ENCODE measurements at places on chromosomes 7 and 10.

DNA sequence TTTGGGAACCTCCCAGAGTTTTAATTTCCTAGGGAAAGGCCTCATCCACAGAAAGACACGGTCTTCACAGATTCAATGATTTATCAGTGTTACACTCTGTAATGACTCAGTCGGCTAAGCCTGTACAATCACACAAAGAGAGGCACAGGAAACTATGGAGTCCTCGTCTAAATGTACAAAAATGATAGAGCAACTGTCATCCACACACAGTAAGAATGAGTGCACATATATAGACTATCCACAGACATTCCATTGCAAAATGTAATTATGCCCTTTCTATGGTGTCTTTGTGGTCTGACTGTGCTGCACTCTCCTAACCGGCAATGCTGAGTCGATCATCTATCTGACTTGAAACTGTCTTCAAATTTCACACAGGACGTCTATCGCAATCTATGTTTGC lies 3.5 kb upstream of the NAMPT start:
- DNase-seq, result no peak

DNA sequence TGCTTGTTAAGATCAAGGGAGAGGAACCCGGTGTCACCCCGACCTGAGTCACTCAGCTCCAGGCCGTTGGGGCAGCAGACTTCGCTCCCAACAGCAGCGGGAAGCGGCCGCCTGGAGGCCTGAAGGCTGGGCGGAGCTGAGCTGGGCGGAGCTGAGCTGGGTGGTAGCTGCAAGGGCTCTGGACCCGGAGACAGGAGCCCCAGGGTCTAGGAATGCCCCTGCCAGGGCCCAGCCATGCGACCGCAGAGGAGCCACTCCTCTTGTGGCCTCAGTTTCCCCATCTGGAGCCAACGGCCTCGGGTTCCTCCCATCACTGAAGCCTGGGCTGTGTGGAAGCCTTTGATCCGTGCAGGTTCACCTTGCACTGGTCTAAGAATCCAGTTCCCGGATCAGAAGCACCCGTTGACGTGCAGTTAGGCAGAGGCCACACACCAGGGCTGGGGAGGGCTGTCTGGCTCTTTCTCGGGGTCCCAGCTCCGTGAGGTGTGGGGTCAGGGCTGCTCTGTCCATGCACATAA lies 21.9 kb upstream of the DPYSL4 start:
- no peak for DNase-seq

DNA sequence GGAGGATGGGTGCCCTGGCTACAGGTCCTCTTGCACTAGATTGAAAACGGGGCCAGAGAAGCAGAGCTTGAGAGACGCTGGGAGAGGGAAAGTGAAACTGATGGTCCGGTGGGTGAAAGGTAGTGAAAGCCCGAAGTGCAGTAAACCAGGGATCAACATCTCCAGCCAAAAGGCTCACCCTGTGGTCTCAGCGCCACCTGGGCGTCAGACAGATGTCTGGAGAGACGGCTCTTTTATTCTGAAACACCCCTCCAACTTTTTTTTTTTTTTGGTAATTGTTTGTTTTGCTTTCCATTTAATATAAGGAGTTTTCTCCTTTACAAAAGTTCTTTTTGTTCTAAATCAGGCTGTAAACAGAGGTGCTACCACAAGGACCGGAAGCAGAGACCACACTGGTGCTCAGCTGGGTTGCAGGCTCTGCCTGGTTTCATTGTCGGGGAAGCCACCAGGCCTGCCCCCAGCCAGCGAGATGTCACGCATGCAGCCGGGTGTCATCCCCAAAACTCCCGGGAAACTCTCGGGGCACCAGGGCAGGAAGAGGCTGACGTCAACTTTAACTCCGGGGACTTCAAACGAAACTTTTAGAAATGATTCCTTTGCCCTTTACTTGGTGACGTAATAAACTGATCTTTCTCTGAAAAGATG lies 11.2 kb downstream of the IL2RA start:
- DNase-seq, result no peak

GRCh38 chr7:101650579-101651081 lies 21.5 kb upstream of the MYL10 start:
- DNase-seq, result no peak

DNA sequence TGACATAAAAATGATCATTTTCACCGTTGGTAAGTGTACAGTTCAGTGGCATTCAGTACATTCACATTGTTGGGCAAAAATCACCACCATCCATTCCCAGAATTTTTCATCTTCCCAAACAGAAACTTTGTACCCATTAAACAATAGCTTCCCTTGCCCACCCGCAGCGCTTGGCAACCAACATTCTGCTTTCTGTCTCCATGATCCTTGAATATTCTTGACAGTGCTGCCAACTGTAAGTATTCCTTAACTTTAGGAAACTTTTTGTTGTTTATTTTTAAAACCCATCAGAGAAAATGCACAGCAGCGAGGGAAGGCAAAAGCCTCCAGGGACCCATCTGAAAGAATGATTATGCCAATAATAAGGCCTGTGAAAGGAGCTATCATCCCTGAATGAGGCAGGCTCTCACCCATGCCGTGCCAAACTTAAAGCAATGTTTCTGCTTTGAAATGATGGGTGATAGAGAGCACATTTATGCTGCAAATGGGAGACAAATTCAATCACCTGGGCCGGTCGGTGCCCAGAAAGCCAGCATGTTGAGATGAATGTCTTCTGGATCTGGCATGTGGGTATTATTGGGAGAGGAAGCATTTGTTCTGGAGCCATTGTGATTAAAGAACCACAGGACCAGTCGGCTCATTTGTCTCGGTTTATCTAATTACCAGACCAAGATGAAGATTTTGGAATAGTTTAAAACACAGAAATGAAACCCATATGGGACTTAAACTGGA lies 202.1 kb upstream of the NPVF start:
- DNase-seq, result no peak

GRCh38 chr10:14543046-14543903 lies 212.6 kb upstream of the FRMD4A start:
- DNase-seq, result no peak

GRCh38 chr7:22677680-22678079 lies 49.3 kb upstream of the IL6 start:
- no peak for DNase-seq

GRCh38 chr10:31219306-31219705 lies 99.7 kb upstream of the ZEB1 start:
- DNase-seq, result no peak

GRCh38 chr10:131002031-131002861 lies 309.3 kb downstream of the TCERG1L start:
- DNase-seq, result no peak

DNA sequence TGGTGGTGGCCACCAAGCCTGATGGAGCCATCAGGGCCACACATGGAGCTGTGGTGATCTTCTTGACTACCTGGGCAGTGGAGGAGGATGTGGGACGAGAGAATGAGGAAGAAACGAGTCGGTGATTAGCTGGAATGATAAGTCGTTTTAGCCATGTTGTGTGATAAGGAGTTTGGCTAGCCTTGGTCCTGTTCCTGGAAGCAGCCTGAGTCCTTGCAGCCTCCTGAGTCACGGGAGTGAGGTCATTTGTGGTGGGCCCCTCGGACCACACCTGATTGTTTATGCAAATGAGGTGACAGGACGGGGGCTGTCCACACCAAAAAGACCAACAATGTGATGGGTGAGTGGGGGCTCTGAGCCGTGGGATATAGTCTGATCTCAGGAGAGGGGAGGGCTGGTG lies 554.4 kb downstream of the PTPRN2 start:
- no peak for DNase-seq

DNA sequence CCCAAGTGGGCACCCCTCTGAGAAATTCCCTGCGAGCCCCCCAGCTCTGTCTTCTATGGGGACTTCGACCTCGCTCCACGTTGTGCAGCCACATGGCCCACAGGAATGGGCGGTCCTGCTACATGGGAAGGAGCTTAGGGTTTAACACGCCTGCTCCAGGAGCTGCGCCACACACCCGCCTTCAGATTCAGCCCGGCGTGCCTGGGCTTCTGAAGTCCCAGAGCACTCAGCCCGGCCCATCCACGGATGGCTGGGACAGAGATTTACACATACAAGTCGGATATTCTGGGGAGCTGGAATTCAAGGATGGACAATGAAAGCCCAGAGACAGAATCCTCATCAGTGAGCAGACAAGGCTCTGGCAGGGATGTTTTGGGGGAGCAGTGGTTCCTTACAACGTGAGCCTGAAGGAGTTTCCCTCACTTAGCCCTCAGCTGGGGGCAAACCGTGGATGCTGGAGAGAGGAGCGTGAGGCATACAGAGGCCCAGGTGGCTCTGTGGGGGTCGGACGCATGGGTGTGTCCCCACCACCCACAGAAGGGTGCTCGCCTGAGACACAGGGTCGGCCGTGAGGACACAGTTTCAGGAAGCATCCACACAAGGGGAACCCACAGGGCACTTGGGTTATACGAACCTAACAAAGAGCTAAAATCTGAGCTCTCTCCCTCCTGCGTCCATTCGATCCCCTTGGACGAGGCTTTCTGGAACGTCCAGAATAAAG lies 372.9 kb downstream of the DNAJB6 start:
- no peak for DNase-seq

- no peak for DNase-seq
Measured at GRCh38 chr7:83301416-83301815, 138.7 kb upstream of the PCLO start.

DNA sequence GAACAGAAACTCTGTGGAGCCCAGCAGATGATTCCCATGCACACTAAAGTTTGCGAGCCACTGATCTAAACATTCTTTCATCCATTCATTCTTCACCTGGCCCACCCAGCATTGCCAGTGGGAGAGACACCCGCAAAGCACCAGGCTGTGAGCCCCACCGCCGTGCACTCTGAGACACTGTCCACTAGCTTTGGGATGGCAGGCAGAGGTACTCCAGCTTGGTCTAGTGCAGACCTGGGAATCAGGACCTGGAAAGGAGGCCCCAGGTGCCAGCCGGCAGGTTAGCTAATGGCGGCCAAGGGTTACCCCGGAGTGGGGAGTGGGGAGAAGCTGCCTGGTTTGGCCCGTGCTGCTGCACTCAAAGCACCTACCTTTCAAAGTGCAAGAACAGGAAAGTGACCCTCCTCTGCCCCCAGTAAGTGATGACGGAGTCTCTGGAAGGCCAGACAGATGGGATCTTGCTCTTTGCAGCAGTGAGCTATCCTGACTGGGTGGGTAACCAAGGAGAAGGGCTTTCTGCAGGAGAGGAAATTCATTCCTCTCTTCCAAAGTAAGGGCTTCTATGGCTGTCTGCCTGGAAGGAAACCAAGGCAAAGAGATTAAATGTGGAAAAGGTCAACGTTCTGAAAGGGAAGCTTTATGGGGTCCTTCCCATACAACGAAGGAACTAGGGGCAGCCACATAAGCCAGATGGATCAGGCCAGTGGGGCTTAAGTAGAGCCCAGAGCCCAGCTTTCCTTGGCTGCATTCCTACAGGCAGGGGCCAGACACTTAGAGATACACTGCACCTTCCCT lies 74.2 kb upstream of the LRRC4 start:
- DNase-seq, result no peak

GRCh38 chr10:132643709-132644526 lies 106.3 kb downstream of the INPP5A start:
- no peak for DNase-seq

DNA sequence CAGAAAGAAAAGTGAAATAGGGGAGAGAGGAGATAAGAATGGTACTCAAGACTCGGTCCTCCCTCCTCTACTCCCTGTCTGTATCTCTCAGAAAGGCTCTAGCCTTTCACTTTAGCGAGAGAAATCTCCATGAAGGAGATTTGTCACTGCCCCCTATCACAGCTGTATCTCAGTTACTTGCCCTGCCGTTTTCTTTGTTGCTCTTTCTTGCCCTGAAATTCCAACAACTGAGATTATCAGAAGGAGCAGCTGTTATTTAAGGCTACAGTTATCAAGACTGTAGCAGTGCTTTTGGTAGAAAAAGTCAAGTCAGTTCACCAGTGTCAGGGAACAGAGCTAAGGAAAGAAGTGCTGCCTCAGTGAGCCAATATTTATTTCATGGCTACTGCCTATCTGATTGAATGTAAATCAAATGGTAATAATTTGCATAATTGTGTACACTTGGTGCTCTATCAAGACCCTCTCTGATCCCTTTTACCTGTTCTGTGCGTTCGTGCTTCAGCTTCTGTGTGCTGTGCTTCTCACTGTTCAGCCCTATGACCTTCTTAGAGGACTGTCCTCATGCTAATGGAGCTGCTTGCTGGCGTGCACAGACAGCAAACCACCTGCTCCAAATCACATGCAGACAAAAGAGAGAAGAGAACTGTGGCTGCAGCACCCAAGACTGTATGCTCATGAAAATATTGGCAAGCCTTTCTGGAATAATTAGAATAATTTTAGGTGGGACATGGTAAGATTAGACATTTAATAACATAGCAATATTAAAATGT lies 180.2 kb upstream of the FAM3C start:
- no peak for DNase-seq

GRCh38 chr10:78576276-78576675 lies 492.5 kb upstream of the ZMIZ1 start:
- no peak for DNase-seq

GRCh38 chr10:75076348-75076747 lies 35.1 kb upstream of the SAMD8 start:
- no peak for DNase-seq

GRCh38 chr7:2843711-2844152 lies 376 bp downstream of the GNA12 start:
- DNase-seq, result no peak

GRCh38 chr10:110379831-110380230 lies 75.1 kb upstream of the SMNDC1 start:
- DNase-seq, result no peak

- DNase-seq, result no peak
Measured at GRCh38 chr7:114943953-114944744, 22.3 kb downstream of the MDFIC start.

DNA sequence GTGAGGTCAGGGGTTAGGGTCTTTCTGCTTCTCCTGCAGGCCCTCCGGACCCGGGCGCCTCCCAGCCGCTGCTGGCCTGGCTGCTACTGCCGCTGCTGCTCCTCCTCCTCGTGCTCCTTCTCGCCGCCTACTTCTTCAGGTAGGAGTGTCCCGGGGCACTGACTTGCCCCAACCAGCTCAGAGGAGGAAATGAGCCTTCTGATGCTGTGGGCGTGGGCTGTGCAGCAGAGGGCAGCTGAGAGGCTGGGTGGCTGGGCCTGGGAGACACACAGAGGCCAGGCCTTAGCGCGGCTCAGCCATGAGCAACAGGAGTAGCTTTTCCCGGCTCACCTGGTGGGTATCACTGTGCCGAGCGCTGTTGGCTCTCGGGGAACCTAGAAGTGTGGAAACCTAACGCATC lies 78.9 kb downstream of the MKI67 start:
- no peak for DNase-seq

All from NCI-H524 treated with DMSO at 0.1 percent for 48 hours (cell line).